Fibroblast of skin of left biceps (primary cell): ENCODE measurements at places on chromosomes 12 and 14.

GRCh38 chr14:24889843-24890242, 160.1 kb downstream of the STXBP6 start:
- no peak for DNase-seq

GRCh38 chr14:67031920-67032774, 157.1 kb upstream of the GARIN2 start:
- no peak for DNase-seq

GRCh38 chr12:122148657-122149056, 25.4 kb downstream of the IL31 start:
- no peak for DNase-seq

GRCh38 chr12:116542345-116542956, 16.7 kb upstream of the MAP1LC3B2 start:
- no peak for DNase-seq

- DNase-seq: peak; percentile 25
Measured at GRCh38 chr14:42224053-42224888, 617.6 kb downstream of the LRFN5 start.

- no peak for DNase-seq
Measured at GRCh38 chr12:32027684-32028365, 68.6 kb downstream of the RESF1 start.

GRCh38 chr12:122665349-122665748, 37.8 kb downstream of the HCAR2 start:
- DNase-seq: no peak

DNA sequence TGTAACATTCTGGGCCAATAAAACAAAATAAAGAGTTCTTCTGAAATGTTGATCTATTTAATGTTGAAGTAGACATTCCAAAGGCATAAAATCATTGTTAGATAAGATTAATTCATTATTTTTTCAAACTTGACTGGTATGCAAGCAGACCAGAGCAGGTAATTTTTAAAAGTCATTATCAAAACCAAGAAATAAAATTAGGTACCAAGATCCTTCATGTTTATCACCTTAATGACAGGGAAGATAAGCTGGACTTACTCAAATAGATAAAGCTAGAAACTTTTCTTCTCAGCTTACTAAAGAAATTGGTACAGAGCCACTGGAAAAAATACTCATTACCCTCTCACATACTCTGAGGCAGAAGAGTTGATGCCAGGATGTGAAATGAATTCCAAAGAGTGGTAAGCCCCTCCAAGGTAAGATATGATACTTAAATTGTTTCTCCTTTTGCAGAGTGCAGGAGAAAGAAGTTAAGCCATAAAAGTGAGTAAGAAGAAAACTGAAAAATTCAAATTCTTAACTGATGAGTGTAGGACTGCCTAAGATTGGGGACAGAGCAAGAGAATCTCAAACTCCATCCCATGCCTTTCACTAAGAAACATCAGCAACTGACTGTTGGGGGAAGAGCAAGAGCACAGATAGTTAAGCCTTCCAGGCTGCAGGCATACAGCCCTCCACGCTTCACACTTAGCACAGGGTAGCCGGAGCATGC, 111.9 kb downstream of the SLC41A2 start:
- DNase-seq: no peak

DNA sequence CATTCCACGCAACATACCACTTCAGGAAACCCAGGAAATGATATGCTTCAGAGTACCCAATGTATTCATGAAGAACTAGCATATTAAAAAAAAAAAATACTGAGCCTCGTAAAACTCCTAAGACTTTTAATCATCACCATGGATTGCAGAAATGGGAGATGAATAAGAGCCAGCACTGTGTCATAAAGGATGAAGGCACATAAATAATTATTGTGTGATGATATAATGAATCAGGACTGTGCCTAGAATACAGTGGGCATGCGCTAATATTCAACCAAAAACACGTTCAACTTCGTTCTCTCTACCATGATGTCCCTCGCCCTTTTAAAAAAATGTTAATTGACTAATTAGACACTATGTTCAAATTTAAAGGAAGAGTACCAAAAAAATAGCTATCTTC, 68.7 kb downstream of the CIT start:
- no peak for DNase-seq

- no peak for DNase-seq
Measured at GRCh38 chr12:16492820-16493797, 112.9 kb downstream of the LMO3 start.

DNA sequence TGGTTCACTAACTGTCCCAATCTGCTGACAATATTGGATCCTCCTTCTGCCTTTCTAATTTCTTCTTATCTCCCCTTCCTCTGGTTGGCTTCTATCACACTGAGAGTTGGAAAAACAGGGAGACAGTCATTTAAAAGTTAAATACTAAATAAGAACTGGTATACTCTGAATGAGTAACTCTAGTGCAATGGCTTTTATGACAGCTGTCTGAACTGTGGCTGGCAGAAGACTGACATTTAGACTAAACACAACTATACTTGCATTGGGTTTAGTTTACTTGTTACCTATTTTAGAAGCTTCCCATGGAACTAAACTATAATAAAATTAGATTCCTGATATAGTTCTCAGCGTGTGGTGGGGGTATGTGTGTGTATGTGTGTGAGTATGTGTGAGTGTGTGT, 7.9 kb upstream of the MAGOHB start:
- DNase-seq: no peak

DNA sequence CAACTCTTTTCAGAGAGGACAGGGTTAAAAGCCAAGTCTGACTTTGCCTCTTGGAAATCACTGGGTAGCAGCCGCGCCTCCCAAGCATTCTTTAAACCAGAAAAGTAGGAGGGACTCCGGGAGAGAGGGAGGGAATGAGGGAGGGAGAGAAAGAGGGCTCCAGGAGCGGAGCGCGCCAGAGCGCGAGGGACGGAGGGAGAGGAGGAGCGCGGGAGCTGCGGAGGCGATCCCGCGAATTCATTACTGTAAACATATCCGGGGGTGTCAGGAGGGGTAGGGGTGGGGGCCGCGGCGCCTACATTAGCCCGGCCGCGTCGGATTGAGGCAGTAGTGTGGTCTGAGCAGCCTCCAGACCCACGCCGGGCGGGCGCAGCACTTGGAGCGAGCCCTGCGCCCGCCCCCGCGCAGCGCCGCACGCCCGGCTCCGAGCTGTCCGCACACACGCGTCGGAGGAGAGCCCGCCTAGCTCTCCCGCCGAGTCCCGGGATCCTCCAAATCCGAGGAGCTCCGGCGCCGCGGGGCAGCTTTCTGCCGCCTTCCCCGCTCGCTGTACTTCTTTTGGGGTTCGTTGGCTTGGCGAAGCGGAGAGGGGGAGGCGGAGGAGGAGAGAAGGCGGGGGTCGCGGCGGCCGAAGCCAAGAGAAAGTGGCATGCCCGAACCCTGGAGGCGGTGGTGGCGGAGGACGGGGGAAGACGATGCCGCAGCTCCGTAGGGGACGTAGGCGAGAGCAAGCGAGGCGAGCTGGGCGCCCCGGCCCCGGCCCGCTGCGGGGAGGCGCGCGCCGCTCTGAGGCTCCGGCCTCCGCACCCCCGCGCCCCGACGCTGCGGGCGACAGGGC, 3.3 kb downstream of the FLRT2 start:
- peak; percentile 75 for DNase-seq

GRCh38 chr14:72706485-72706884, 187.4 kb downstream of the DPF3 start:
- DNase-seq: no peak

GRCh38 chr12:91261820-91262676, 79.4 kb upstream of the DCN start:
- no peak for DNase-seq

DNA sequence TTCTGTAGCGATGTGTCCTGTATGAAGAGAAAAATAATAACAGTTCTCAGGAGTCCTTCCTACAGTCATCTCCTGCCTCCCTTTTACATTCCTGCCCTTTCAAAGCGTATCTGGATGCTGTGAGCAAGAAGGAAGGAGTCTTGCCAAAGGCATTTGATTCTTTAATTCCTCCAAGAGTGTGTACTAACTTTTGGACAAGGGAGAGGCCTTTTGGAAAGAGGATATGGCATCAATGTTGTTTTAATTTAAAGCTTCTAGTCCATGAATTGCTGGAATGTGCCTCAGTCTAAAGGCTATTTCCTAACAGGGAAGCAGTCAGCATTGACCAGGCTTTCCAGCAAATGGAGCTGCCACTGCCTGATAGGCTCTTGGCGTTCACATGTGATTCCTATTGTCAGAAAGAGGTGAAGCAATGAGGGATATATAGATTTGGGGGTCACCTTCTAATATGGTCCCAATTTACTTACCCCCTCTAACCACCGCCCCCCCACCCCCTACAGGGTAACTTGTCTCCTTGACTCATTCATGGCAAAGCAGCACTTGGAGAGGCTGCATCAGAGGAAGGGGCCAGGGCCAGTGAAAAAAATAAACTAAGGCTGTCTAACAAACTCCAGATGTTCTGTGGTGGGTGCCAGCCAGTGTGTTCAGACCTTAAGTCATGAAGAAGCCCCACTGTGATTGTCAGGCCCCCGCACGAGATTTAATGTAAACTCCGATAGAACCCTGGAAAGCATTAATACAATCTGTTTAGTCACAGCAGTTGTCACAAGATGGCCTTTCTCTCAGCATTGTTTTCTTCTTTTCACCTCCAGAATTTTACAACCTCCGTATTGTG, 220.3 kb downstream of the FBXL14 start:
- peak; percentile 91 for DNase-seq

GRCh38 chr14:85187521-85187920, 342.4 kb upstream of the FLRT2 start:
- no peak for DNase-seq

- no peak for DNase-seq
Measured at GRCh38 chr12:57103856-57104255, 7.3 kb downstream of the STAT6 start.
